ENCODE measurements at places on chromosomes 3 and 15.

- DNase-seq = no peak
Measured at GRCh38 chr3:25944329-25944728, 154.4 kb downstream of the OXSM start.

DNA sequence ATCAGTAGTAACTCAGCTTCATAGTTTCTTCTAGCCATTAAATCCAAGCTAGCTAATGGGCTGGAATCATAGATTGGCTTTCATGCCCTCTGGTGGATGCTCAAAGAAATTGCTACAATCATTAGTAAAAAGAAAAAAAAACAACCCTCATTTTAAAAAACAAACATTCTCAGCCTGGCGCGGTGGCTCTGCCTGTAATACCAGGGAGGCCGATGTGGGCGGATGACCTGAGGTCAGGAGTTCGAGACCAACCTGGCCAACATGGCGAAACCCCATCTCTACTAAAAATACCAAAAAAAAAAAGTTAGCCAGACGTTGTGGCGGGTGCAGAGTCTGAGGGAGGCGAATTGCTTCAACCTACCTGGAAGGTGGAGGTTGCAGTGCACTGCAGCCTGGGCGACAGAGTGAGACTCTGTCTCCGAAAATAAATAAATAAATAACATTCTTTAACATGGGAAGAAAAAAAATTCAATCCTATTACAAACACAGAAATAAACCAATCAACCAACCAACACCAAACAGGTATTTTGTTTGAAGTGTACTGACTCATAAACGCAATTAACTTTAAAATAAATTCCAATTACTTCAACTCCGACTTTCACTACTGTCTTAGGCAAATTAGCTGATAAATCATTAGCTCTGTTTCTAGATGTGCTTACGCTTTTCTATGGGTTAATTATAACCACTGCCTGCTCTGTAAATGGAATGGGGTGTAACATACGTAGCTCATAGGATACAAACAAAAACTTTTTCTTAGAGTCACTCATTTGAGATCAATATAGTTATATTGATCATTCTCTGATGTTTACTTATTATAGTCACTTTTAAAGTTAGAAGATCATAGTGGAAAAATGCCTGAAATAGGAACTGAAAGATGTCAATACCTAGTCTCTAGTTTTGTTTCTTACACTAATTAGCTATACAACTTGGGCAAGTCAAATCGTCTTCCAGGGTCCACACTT, 24.9 kb downstream of the TMEM207 start:
- DNase-seq = no peak

DNA sequence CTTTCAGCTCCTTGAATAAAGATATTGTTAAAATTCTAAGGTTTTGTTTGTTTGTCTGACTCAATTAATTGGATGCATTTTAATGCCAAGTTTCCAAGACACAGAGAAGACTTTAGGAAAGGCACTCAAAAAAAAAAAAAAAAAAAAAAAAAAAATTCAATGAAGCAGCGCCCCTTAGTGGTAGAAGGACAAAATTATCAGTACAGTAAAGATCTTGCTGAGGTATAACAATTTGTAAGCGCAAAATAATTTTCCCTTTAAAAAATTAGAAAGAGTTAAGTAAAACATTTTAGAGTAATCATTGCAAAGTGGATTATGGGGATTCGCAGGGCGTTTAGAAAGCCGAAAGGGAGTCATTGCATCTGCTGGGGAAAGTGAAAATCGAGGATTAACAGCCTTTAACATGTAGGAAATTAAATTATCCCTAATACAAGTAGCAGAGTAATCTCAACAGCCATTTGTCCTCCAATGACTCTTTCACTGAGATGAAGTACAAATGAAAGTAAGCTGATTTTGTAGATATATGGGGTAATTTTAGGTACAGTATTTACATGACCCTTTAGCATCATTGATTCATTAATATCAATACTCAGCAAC, 5.8 kb upstream of the DIS3L start:
- no peak for DNase-seq

- no peak for DNase-seq
Measured at GRCh38 chr15:57792724-57793449, 86.4 kb downstream of the POLR2M start.

GRCh38 chr3:90062016-90062415, 954.6 kb downstream of the EPHA3 start:
- DNase-seq = no peak

All from T-helper 17 cell (primary cell).